ENCODE measurements at places on chromosomes 4 and X.

DNA sequence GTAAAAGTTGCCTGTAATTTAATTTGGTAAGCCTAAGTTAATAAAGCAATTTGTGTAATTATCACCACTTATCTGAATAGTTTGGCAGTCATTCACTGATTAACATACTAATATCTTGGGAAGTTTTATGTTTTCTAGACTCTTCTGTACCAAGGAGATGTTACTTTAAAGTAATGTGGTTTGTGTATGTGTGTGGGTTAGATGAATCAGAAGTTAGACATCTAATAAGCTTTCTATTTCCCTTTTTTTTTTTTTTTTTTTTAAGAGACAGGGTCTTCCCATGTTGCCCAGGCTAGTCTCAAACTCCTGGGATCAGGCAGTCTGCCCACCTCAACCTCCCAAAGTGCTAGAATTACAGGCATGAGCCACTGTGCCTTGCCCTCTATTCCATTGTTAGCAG is 5.3 kb downstream of the SLAIN2 start:
- no peak for DNase-seq

DNA sequence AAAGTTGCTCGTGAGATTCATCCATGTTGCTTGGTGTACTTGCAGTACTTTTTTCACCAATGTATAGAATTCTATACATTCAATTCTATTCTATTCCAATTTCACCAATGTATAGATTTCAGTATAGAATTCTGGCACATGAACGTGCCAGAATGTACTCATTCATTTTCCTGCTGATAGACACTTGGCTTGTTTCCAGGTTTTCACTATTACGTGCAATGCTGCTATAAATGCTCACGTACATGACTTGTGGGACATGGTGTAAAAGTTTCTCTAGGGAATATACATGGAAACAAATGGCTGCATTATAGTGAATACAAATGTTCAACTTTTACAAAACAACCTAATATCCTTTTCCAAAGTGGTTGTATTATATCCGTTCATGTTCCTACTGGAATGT is 6.8 kb upstream of the CXorf66 start:
- DNase-seq: no peak

GRCh38 chrX:154981116-154981411 is 41.5 kb downstream of the F8 start:
- no peak for DNase-seq

DNA sequence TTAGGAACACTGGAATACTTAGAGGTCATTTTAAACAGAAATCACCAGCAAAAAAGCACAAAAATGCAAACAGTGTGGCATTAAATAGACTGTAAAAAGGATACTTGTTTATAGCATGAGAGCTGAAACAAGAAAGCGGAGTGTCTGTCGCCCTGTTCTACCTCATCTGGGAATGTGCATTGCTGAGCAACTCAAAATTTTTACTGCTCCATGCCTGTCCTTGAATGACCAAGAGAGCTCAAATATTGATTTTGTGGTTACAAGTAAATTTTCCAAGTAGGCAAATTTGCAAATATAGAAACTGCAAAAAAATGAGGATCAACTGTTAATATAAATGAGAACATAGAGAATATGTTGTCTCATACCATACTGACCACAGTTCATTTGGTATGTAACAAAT is 25.5 kb downstream of the AP1AR start:
- no peak for DNase-seq

DNA sequence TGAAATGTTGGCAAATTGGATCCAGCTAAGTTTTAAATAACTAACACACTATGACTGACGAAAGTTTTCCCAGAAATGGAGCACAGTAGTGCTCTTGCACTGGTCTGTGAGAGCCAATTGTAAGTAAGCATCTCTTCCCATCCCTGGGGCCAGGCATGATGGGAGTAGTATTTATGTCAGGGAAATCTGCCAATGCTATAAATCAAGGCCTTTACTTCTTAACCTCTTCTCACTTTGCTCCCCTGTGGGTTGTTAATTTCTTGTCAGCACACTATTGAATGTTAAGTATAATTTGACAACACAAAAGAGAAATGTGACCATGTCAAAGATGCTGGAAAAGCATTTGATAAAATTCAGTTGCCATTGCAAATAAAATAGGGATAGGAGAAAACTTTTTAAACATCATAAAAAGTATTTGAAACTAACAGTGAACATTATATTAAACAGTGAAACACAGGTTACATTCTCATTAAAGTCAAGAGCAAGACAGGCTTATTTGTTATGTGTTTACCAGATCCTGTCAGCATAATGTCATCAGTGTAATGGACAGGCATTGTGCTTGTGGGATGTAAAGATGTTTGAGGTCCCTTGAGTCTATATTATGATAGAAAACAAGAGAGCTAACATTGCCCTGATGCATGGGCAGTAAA is 5.0 kb downstream of the F8A1 start:
- DNase-seq: no peak

DNA sequence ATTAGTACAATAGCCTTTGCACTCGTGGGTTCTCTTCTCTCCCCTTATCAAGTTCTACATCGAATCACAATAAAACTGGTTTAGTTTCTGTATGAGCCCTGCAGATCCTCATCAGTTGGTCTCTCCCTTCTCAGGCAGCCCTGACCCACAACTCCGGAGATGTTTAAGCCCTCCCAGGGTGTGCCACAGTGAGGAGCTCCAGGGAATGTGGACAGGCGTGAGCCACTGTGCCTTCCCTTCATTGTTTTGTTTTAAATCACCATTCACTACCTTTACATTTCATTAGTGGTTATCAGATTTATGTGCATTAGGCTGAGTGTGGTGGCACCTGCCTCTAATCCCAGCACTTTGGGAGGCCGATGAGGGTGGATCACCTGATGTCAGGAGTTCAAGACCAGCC is 133.2 kb downstream of the LARP7 start:
- no peak for DNase-seq

GRCh38 chr4:153832720-153833287 is 43.9 kb upstream of the SFRP2 start:
- DNase-seq: no peak

GRCh38 chrX:13700380-13700779 is 11.5 kb downstream of the RAB9A start:
- no peak for DNase-seq

DNA sequence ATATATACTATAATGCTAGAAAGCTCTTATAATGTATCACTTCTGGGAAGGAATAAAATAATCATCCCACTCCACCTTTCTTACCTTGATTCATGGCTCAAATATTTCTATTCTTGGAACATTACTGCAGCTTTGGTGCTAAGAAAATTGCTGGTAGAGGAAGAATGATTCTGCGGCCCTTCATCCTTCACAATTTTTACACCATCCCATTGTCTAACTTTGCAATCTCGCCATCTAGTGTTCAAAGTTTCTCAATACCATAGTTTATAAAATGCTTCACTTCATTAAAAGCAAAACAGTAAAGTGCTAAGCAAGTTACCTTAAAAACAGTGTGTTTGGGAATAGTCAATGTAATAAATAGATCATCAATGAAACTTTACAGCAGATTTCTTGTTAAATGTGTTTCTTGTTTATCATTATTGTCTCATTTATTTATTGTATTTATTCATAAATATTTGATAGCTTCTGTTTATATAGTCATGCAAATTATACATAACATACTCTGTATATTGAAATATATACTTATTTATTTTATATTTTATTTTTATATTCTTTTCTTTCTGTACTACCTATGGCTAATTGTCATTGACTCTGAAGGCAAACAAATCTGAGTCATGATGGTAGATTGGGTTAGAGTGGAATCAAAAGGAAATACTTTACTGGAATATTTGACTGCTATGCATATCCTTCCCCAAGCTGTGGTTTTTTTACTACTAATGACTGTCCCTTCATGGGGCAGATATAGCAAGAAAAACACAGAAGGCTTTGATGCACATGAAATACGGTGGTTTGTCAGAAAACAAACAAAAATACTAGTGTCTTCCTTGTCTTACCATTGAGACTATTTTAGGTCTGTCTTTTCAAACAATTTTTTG is 390.7 kb downstream of the MAPK10 start:
- peak; percentile 22 for DNase-seq

- DNase-seq: no peak
Measured at GRCh38 chr4:171024720-171025303, 788.4 kb upstream of the GALNTL6 start.

DNA sequence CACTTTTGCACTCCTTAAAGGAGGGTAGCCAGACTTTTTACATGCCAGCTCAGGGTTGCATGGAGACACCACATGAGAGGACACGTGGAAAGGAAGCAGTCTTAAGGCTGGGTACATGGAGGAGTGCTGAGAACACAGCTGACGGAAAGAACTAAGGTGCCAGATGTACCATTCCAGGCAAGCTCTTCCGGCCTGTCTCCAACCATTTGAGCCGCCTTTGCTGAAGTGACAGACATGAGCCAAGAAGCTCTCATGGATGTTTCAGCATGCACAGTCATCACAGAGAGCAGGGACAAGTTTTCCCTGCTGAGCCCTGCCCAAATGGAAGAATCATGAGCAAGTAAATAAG is 83.4 kb upstream of the BMP2K start:
- DNase-seq: no peak

- no peak for DNase-seq
Measured at GRCh38 chr4:156559346-156559745, 412.3 kb downstream of the PDGFC start.

- DNase-seq: no peak
Measured at GRCh38 chr4:61583696-61584095, 383.6 kb downstream of the ADGRL3 start.

DNA sequence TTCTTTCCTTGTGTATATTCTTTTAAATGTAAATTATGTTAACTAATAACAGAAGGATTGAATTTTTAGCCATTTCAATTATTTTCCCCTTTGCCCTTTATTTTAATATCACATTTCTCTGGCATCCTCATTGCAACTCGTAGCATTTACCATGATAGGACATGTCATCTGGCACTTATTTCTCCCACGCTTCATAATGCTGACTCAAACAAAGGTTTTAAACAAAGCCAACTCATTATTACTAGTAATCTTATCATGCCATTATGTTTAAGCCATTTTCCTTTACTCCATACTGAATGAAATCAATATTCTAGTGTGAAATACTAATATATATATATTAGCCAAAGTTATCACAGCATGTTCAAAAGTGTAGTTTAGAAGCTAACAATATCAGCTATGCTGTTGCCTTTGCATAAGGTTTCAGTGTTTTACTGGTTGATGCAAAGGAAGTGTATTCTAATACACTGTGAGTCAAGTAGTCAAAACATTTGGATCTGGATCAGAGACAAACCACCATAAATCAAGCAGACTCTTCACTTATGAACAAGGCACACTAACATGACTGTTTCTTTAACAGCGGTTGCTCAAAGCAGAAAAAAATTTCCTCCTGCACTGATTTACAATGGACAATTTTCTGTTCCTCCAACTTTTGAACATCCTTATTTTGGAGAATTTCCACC is 281.6 kb downstream of the SLC7A11 start:
- no peak for DNase-seq

- no peak for DNase-seq
Measured at GRCh38 chr4:11866391-11866790, 437.7 kb upstream of the HS3ST1 start.

- no peak for DNase-seq
Measured at GRCh38 chrX:132044953-132045352, 21.9 kb downstream of the STK26 start.

GRCh38 chrX:46381630-46382029 is 163.6 kb downstream of the ZNF674 start:
- DNase-seq: peak; percentile 33

DNA sequence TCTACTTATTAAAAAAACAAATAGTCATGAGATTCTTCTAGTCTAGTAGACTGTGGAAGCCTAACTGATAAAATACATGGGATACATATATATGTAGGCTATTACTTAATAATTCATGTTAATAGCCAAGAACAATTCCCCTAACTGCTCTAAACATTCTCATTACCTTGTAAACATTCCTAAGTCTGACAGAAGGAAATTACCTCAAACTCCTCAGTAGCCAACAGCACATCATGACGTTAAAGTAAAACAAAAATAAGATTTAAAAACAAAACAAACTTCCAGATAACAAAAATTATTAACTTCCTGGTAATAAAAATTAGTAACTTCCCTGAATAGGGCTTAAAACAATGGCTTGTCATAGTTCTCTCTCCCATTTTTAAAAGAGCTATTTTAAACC is 109.2 kb downstream of the WDFY3 start:
- no peak for DNase-seq

GRCh38 chrX:100315566-100315965 is 94.5 kb downstream of the PCDH19 start:
- DNase-seq: no peak

- no peak for DNase-seq
Measured at GRCh38 chr4:16029262-16029661, 54.6 kb downstream of the PROM1 start.

GRCh38 chr4:78312989-78313753 is 238.4 kb upstream of the ANXA3 start:
- no peak for DNase-seq

GRCh38 chr4:43163101-43163792 is 270.7 kb downstream of the GRXCR1 start:
- no peak for DNase-seq

DNA sequence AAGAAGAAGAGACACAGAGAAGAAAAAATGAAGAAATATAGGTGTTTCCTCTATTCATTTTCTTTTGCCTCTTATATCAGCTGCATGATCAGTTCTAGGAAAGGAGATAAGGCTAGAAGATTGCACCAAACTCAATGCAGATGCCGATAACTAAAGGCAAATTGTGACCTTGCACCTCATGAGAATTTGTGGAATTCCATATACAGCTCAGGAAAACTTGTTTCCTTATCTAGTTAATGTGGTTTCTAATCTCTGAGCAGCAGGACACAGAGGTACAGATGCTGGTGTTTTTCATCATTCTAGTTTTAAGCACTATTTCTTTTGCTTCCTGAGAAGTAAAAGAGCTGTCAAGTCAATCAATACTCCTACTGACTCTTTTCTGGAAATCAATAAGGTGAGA is 104.6 kb upstream of the NWD2 start:
- DNase-seq: no peak

- no peak for DNase-seq
Measured at GRCh38 chr4:47750788-47751187, 87.1 kb downstream of the CORIN start.

GRCh38 chr4:153024466-153024865 is 88.3 kb downstream of the FHDC1 start:
- DNase-seq: no peak

All from SW480 (cell line).